ENCODE measurements at places on chromosomes 12 and 14.

DNA sequence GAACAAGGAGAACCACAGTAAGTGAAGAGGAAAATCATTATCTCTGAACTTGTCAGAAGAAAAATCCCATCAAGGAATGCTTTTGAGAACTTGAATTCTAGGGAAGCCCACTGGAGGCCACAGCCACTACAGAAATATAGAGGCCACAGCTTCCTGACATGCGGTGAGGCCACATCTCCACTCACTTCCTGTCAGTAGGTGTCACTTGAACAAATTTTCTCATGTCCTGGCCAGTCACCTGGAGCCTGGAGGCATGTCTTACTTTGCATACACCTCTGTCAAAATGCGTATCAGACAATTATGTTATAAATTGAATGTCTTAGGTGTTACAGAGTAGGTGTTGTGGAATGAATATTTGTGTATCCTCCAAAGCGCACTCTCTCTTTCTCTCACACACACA lies 370.3 kb downstream of the DAD1 start:
- no peak for DNase-seq

DNA sequence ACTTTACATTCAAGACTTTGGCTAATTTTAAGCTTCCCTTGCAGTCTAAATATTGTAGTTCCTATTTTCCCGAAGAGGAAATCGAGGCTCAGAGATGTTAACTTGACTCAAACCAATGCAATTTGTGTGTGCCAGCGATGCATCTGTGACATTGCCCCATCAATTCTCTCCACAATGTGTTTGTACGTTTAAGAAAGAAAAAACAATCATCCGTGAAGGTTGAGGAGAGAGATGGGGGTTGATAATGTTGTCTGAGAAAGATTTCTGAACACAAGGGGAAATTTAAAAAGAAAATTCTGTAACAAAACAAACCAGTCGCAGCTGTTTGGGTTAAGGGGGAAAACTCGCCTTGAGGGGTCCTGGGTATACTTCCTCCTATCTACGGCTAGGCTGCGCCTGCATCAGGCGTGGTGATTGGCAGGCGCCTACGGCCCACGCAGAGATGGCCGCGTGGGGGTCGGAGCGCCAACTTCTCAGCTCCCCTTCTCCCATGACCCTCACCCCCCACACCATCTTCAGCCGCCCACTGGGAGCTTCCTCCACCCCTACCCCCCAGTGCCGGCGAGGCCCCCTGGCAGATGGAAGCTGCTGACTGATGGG lies 12.3 kb downstream of the SIX1 start:
- DNase-seq, result no peak

DNA sequence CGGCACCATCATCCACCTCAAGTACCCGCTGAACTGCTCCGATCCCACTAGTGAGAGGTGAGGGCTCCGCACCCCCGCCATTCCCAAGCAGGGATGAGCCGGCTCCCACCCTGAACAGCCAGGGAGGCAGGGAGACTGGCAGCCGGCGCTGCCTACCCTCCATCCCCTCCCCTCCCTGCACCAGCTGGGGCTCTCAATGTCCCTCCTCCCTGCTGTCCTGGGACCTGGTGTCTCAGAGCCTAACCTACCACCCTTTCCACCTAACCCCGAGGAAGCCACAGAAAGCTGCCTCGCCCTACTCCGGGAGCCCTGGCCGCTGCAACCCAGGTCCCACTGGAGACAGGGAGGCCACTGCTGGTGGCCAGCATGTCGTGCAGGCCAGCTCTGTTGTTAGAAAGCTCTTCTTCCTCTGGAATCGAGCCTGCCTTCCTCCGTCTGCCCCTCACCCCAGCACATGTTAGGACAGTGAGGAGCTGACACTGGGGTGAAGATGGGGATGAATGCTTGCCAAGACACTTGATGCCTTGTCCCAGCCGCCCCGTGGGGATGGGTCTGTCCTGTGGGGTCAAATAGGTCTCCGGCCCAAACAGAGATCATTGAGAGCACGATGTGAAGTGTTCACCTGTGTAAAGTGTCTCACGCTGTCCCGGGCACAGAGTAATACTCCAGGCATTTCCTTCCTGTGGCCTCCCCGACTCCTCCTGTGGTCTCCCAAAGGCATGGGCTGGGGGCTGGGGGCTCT lies 1.1 kb downstream of the PTPN6 start:
- no peak for DNase-seq

DNA sequence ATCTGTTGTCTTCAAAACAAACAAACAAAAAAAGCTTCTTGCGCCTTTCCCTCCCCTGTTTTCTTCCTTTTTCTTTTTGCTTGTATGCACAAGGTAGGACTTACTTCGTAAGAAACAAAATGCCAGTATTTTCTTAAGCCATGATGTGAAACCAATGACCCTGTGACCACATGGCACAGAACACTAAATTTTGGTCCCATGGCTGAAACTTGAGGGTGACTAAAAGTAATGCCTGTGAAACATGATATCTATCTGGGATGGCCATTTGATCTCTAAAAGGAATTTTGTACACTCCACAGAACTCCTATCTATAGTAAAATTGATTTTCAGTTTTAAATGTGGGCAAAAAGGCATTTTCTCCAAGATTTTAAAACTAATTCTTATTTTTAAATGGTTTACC lies 63.6 kb downstream of the PAPOLA start:
- DNase-seq, result no peak

DNA sequence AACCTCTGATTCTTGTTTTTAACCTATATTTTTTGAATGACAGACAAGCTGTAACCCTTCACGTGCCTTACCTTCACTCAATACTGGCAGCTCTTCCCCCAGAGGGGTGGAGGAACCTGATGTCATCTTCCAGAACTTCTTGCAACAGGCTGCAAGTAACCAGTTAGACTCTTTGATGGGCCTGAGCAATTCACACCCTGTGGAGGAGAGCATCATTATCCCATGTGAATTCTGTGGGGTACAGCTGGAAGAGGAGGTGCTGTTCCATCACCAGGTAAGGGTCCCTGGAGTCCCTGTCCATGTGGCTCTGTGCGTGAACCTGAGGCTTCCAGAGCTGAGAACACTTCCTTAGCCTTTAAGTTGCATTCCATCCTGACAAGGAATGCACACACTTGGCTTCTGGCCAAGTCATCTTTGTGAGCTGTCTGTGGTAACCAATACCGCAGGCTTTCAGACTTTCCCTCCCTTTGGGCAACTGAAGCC lies 22.7 kb downstream of the TRAFD1 start:
- DNase-seq, result no peak

GRCh38 chr14:67970923-67971322 lies 151.3 kb downstream of the RAD51B start:
- DNase-seq, result no peak

GRCh38 chr12:93243689-93244513 lies 133.8 kb upstream of the NUDT4 start:
- DNase-seq, result no peak

DNA sequence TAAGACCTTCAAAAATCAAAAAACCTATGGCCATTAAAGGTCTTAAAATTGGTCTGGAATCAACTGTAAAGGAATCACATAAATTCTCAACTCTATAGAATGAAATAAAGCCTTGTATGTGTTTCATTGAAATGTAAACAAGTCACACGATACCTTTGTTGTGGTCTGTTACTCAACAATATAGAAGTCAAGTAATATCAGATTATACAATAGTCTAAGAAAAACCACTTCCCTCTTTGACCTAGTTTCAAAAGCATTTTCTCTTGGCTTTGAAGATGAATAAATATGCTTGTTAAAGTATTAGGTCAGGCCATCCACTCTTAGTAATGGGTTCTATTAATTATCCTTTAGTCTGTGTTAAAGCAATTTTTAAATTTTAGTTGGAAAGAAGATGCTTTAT lies 79.8 kb upstream of the DIO2 start:
- no peak for DNase-seq

GRCh38 chr12:10959804-10960203 lies 20.7 kb upstream of the TAS2R14 start:
- DNase-seq, result no peak

GRCh38 chr12:132239796-132240668 lies 89.4 kb downstream of the GALNT9 start:
- no peak for DNase-seq

- no peak for DNase-seq
Measured at GRCh38 chr14:71824816-71825215, 107.4 kb upstream of the RGS6 start.

GRCh38 chr12:32561931-32562341 lies 117.2 kb upstream of the DNM1L start:
- DNase-seq, result no peak

- no peak for DNase-seq
Measured at GRCh38 chr12:114409852-114410600, 4.1 kb upstream of the TBX5 start.

DNA sequence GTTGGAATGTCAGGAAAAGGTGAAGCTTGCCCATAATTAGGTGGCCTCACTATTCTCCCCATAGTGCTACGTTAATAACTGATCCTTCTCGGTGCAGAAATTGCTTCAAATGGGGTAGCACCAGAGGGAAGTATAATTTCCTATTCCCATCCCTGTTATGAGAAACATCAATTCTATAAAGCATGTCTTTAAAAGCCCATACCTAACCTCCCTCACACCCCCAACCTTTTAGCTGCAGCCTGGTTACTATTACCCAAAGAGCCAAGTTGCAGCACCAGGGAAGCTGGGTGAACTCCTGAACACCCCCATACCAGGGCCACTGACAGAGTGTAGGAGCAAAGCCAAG lies 15.2 kb downstream of the RBM23 start:
- DNase-seq, result no peak

- DNase-seq, result no peak
Measured at GRCh38 chr12:71581206-71581605, 82.4 kb downstream of the ZFC3H1 start.

DNA sequence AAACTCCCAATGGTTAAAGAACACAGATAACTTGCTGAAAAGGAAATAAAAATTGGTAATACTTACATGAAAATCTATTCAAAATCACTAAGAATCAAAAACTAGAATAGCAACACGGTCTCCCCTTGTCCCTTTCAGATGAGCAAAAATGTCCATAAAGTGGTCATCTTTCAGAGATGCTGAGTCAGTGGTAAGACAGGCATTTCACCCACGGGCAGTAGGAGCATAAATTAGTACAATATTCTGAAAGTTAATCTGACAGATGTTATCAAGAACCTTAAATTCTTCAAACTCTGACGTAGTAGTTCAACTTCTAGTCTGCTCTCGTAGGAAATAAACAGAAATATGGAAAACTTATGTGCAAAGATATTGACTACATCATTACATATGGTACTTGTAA lies 33.1 kb upstream of the GNPNAT1 start:
- DNase-seq, result no peak

DNA sequence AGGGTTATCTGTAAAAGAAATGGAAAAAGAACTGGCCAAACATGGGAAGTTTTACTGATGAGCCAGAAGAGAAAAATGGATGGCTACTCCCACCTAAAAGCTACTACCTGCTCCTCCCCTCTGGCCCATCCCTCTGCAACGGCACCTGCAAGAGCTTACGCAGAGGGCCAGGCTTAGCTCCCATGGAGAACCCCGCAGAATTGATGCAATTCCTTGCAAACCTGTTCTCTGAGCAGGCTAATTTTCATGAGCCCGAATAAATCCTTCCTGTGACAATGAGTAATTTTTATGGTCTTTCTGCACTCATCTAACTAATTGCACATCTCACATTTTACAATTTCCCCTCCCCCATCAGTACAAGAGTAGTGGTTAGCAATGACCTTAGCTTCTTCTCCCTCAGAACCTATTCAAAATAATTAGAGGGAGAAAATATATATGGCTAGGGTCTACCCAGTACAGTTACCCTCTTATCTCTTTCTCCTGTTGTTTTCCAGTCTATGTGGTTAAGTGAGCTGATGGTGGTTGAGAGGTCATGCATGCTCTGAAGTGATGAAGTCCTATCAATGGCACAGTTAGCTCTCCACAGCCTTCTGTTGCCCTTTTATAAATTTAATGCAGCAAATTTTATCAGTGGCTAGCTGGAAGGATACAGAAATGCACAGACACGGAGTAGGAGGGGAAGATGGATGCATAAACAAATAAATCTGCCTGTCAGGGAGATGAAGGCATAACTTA lies 67.7 kb upstream of the NTF3 start:
- no peak for DNase-seq

DNA sequence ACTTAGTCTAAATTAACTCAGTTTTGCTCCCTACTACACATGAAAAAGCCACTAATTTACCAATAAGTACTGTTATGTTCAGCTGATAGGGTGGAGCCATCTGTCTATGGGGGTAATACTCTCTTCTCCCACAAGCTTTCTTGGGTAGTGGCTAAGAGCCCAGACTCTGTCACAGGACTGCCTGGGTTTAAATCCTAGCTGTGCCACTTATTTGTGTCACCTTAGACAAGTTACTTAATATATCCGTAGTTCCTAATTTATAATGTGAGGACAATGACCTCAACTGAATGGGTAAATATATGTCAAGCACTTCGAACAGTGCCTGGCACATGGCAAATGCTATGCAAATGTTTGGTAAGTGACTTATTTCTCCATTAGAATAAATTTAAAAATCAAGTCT lies 185.6 kb downstream of the DACT1 start:
- no peak for DNase-seq

DNA sequence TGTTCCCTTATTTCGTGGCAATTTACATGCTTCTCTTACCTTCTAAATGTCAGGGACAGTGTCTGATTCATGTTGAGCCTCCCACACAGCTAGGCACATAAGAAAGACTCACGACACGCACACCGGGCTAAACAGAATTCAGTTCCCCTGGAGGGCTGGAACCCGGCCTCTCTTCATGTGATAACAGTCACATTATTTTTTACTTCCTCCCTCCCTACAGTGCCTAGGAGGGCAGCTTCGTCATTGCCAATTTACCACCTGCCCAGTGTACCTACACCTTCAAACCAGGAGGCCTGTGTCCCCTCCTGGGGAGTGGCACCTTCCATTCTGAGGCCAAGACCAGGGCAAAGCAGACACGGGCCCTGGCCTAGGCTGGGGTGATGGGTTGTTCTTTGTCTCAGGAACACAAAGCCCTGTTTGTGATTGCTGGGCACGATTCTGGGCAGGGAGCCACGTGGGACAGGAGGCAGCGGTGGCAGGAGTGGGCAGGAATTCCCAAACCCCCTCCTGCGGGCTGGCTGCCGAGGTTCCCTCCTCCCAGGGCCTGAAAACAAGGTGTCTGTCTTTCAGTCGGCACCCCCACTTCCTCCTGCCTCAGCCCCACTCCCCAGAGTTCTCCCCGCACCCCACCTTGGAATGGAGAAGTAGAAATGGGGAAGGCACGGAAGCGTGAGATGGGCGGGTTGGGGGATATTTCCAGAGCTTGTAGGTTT lies 6.8 kb upstream of the RASAL1 start:
- no peak for DNase-seq

DNA sequence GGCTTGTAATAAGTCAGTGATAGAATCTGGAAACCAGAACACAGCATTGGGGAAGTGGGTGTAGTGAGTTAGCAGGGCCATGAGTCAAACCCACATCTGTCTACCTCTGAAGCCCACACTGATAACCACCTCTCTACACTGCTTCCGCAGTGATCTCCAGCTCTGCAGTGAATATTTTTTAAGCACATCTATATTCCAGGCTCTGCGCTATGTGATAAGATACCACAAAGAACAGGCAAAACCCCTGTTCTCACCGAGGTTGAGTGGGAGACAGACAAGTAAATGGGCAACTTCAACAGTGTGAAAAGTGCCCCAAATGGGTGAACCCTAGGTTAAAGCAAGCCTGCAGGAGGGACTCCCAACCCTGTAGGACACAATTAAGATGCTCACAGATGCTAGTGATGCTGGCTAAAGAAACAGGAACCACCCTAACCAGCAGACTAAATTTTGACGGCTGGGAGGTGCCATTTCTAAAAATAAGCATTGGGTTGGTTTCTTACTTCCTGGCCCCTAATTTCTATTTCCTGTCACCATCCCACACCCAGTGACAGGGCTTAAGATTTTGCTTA lies 375.0 kb downstream of the DPF3 start:
- DNase-seq, result peak; percentile 52

GRCh38 chr12:63149909-63150712 lies 890 bp downstream of the AVPR1A start:
- DNase-seq, result no peak

GRCh38 chr14:65565948-65566347 lies 153.4 kb downstream of the FUT8 start:
- no peak for DNase-seq

Data from stimulated activated CD4-positive, alpha-beta T cell treated with anti-CD3 and anti-CD28 coated beads, Interleukin-4, amount 100 ng/mL, for 24 hours (primary cell).